ENCODE measurements at places on chromosomes 12 and 14. TPM values are rescaled to one million over a fixed set of nuclear protein-coding genes. Genes with fewer than 3 reads are reported as not detected.

DNA sequence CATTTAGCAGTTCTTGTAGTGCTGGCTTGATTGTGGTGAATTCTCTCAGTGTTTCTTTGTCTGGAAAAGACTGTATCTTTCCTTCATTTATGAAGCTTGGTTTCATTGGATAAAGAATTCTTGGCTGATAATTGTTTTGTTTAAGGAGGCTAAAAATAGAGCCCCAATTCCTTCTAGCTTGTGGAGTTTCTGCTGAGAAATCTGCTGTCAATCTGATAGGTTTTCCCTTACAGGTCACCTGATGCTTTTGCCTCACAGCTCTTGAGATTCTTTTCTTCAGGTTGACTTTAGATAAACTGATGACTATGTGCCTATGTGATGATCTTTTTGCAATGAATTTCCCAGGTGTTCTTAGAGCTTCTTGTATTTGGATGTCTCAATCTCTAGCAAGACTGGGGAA lies 1508.5 kb upstream of the FLRT2 start:
- no peaks in the 10 kb centered on the region for H3K36me3 ChIP-seq
- no peaks in the 10 kb centered on the region for H3K27me3 ChIP-seq

Gene VDR
- total RNA-seq: 28.7 TPM

DNA sequence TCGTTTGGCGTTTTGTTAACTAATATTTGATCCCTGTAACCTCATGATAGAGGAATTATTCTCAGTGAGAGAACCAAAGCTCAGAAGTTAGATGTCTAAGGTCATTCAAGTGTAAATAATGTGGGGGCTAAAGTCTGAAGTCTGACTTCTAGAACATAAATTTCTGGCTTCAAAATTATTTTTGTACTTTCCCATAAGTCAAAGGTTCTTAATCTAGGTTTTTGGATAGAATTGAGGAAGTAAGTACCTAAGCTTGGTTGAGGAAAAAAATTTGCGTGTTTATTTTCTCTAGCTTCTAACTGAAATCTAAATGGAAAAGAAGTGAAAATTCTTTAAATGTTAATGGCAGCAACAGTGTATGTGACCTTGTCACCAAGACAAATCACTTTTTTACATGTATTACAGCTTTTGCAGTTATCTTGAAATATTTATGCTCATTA lies 2.3 kb downstream of the LARP4 start:
- no peak for DNase-seq
- peak overlapping the region; percentile 90 for H3K4me3 ChIP-seq
- H3K36me3 ChIP-seq: no peaks in the 10 kb centered on the region
- H3K4me1 ChIP-seq: peaks cover 26% of the 10 kb centered on the region
- H3K27ac ChIP-seq: peak overlapping the region; percentile 90
- H3K27me3 ChIP-seq: no peaks in the 10 kb centered on the region

Gene NRXN3
- total RNA-seq: 10.0 TPM

DNA sequence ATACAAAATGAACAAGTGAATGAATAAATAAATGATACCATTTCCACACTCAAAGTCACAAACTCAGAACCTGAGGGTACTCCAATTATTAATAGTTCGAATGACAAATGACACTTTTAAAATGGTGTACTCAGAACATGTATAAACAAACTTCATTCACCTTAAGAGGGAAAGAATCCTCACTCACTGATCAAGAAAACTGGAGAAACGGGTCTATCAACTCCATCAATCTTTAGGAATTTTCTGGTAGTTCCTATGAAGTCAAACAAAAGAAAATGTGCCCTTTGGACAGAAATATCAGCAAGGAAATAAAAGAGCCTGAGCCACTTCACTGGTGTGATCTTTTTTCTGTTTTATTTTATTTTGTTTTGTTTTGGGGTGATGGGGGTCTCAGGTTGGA lies 5.2 kb upstream of the NRDE2 start:
- H3K36me3 ChIP-seq: no peaks in the 10 kb centered on the region
- no peak overlapping the region for H3K4me3 ChIP-seq
- H3K27me3 ChIP-seq: no peaks in the 10 kb centered on the region

Gene TSFM
- 24.3 TPM for total RNA-seq

- H3K4me3 ChIP-seq: no peak overlapping the region
- H3K27me3 ChIP-seq: no peaks in the 10 kb centered on the region
- no peaks in the 10 kb centered on the region for H3K4me1 ChIP-seq
- no peaks in the 10 kb centered on the region for H3K36me3 ChIP-seq
- H3K27ac ChIP-seq: no peak overlapping the region
Measured at GRCh38 chr12:93968536-93969285, 179.7 kb upstream of the PLXNC1 start.

DNA sequence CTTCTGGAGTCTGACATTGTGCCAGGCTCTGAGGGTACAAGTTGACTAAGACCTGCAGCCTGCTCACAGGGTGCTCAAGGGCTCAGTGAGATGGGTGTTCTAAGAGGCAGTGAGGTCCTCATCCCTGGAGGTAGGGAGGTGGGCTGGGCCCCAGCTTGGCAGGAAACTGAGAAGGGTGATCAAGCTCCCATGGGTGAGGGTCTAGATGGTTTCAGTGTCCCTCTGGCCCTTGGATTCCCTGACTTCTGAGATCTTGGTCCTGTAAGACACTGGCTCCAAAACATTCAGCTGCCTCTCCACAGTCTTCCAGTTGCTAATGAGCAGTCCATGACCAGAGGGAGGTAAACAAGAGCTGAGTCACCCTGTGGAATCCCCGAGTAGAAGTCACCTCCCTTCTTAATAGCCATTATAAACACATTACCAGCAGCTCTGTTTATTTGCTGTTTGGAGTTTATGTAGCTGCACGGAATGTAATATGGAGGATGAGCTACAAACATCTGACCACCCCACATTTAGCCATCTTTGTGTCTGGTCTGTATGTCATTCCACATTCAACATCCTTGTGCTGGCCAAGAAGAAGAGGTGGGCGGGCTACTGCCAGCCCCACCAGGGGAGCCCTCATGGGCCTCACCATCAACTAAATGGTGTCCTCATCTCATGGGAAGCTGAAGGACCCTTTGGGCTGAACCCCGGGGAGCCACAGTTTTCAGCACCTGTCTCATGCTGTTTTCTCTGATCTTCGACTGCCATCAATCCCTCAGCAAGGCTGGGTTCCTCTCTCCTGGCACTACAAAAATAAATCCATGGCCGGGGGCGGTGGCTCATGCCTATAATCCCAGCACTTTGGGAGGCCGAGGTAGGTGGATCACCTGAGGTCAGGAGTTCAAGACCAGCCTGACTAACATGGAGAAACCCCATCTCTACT lies 37.2 kb upstream of the BDKRB2 start:
- no peaks in the 10 kb centered on the region for H3K27me3 ChIP-seq
- H3K4me1 ChIP-seq: no peaks in the 10 kb centered on the region
- no peak for DNase-seq

Gene MGP
- total RNA-seq: 472 TPM

DNA sequence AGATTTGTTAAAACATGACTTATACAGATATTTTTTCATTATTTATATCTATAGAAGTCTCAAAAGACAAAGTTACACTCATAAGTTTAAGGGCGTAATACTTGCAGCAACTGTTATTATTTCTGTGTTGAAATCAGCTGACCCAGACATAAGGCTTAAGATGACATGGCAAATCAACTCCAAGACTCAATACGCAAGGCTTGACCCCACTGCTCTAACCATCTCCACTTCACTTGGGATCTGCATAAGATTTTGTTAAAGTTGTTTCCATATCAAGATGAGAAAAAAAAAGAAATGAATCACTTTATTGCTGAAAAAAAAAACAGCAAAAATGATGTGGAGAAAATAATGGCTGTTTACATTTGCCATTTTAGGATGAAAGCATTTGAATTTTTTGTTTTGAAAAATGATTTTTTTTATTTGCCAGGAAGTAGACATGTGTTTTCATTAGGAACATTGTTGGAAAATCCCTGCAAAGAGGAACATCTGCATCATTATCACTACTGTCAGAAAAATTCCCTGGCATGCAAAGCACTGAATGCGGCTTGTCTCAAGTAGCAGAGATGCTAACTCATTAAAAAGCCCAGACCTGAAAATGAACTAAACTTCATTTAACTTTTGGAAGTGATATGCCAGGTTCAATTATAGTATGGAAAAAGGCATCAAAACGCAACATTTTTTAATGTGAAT lies 73.5 kb downstream of the LIN7A start:
- DNase-seq: no peak
- no peaks in the 10 kb centered on the region for H3K36me3 ChIP-seq
- no peaks in the 10 kb centered on the region for H3K27me3 ChIP-seq
- no peak overlapping the region for H3K4me3 ChIP-seq

All from upper lobe of right lung (tissue), 1 donor.